ENCODE measurements at places on chromosomes 12 and 14. TPM values are rescaled to one million over a fixed set of nuclear protein-coding genes. Genes with fewer than 3 reads are reported as not detected.

VWF gene
- total RNA-seq, result 44.4 TPM

GPR84 gene
- not detected for total RNA-seq

- no peak for DNase-seq
These were observed 28.1 kb upstream of the CD163L1 start for GRCh38 chr12:7472060-7472459.

- no peak for DNase-seq
These were observed 76.4 kb downstream of the RGS6 start for GRCh38 chr14:72008666-72009065.

GRCh38 chr12:113649256-113649830 is 177.7 kb upstream of the LHX5 start:
- DNase-seq, result no peak

GRCh38 chr14:99460793-99461192 is 19.9 kb downstream of the SETD3 start:
- DNase-seq, result no peak

Data from lower leg skin (tissue), 4 donors.